ENCODE measurements at places on chromosomes 11 and 22.
A peak's percentile ranks its signal among the peaks of the same experiment; 100 is the strongest.

DNA sequence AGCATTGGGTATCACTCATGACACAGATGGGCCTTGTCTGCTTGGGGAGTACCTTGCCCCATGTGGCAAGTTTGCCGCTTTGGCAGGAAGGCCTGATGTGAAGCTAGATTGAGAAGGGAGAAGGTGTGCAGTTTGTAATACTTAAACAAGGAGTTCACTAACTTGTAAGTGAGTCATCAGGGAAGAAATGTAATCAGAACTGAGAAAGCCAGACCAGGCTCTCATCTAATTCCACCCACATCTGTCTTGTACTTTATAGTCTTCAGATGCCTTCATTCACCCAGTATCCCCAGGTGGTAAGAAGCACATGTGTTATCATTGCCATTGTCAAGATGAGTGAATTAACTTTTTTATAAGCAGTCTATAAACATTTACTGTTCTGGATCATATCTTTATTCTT, 116.0 kb upstream of the DDI1 start:
- H3K4me3 ChIP-seq, result no peak overlapping the region
- H3K27me3 ChIP-seq, result no peaks in the 10 kb centered on the region
- no peak for DNase-seq
- H3K36me3 ChIP-seq, result no peaks in the 10 kb centered on the region
- no peak overlapping the region for H3K27ac ChIP-seq

DNA sequence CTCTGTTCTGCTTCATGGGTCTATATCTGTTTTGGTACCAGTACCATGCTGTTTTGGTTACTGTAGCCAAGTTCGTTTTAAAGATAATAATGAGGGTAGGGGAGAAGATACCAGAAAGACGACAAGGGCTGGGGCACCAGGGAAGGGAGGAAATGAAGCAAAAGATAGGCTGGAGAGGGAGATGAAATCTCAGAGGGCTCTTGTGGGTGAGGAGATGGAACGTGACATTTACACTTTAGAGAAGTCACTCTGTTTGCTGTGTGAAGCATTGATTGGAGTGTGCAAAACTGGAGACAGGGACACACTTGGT, 33.5 kb downstream of the OR4D9 start:
- H3K36me3 ChIP-seq, result no peaks in the 10 kb centered on the region
- no peaks in the 10 kb centered on the region for H3K27me3 ChIP-seq
- no peak overlapping the region for H3K27ac ChIP-seq
- H3K4me1 ChIP-seq, result no peaks in the 10 kb centered on the region
- DNase-seq, result no peak
- no peak overlapping the region for H3K4me3 ChIP-seq

DNA sequence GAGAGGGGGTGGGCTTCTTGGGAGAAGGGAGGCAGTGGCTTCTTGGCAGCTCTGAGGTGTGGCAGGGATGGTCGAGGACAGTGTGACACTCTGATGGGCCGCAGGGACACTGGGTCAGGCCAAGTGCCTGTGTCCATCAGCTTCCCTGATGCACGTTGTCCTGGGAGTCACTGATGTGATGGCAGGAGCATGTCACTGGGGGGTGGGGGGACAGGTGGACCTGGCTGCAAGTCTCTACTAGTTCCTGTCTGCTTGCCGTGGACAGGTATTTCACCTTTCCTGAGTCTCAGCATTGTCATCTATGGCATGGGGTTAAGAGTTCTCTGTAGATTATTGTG, 592.9 kb downstream of the TBC1D22A start:
- no peak for DNase-seq
- no peaks in the 10 kb centered on the region for H3K36me3 ChIP-seq
- H3K4me3 ChIP-seq, result no peak overlapping the region

DNA sequence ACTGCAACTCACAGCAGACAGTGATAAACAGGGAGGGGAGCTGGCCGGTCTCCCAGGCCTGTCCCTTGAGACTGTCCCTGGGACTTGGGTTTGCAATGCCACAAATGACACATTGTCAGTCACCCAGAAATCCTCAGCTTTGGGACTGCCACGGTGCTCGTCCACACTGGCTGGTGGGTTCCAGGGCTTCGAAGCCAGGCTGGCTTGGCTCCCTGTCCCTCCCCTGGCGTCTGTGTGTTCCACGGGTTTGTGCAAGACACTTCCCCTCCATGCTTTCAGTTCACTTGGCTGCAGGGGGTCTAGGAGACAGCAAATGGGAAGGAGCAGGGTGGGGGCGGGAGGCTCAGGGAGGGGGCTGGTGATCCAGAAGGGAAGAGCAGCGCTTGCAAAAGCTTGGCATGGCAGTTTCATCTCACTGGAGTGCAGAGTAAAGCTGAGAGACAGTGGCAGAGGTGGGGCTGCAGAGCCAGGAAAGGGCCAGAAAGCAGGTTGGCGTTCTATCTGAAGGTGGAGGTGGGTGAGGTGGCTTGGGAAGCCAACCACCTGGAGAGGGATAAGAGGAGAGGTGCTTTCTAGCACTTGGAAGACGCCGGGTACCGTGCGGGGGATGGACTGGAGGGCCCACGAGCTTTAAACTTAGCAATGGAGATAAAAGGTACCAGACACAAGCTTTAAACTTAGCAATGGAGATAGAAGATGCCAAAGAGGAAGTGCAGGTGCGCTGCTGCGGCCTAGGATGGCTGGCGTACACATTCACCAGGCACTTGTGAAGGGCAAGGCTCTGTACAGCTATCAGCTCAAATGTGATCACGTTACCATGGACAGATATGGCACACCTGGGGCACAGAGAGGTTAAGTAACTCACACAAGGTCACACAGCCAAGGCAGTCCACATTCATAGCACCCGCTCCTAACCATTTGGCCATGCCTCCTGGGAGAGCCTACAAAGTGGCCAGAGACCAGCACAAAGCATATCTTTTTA, 86.4 kb upstream of the SHISAL1 start:
- no peak overlapping the region for H3K27ac ChIP-seq
- H3K36me3 ChIP-seq, result no peaks in the 10 kb centered on the region
- no peak for DNase-seq

DNA sequence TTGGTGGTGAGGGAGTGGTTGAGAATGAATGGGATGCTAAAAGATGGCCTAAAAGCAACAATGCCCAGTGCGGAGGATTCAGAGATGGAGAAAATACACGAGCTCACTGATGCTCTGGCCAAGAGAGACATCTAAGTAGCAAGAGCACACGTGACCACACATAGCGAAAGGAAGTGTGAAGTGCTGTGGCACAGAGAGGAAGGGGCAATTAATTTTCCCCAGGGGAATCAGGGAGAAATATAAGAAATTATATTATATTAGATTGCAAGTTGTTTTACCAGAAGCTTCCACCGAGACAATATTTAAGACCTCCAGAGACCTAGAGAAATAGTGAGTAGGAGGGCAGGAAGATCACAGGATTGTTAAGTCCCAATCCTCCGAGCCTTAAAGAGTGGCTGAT, 80.6 kb downstream of the RCN1 start:
- no peak overlapping the region for H3K27ac ChIP-seq
- no peaks in the 10 kb centered on the region for H3K27me3 ChIP-seq
- H3K36me3 ChIP-seq, result no peaks in the 10 kb centered on the region
- H3K4me1 ChIP-seq, result no peaks in the 10 kb centered on the region

DNA sequence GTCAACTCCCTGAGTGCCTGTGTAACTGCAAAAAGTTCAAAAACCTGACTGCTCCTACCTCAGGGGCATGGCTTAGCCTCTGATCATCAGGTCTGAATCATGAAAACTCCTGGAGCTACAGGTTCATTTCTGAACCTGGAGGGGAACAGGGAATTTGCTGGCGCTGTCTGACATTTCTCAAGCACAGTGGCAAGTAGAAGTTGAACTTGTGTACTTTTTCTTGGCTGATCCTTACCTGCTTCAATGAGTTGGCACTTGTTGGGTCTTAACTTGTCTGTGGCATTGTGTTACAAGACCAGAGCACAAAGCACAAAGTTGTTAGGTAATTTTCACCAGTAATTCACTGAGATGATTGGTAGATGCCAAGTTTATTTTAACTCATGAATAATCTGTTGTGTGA, 3.3 kb downstream of the TMEM109 start:
- no peak overlapping the region for H3K4me3 ChIP-seq
- no peak for DNase-seq
- no peak overlapping the region for H3K27ac ChIP-seq
- H3K4me1 ChIP-seq, result peaks cover 21% of the 10 kb centered on the region
- no peaks in the 10 kb centered on the region for H3K27me3 ChIP-seq

DNA sequence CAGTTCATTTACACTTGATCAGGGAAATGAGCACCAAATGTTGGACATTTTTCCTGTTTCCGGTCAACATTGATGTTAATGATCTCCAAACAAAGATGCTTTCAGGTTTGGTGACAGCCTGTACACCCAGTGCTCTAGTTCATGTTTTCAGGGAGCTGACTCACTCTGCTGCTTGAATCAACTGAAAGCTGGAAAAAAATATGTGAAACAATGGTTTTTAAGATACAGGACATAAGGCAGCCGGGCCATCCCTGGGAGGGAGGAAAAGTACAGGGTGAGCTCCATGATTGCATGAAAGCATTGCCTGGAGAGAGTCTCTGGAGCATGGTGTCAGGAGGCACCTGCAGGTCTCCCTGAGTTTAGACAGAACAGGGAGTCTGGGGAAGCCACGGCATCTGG, 259.6 kb downstream of the TBC1D22A start:
- H3K27ac ChIP-seq, result peak overlapping the region; percentile 30
- no peak for DNase-seq
- no peaks in the 10 kb centered on the region for H3K4me1 ChIP-seq
- no peaks in the 10 kb centered on the region for H3K36me3 ChIP-seq
- no peak overlapping the region for H3K4me3 ChIP-seq
- no peaks in the 10 kb centered on the region for H3K27me3 ChIP-seq

- H3K27ac ChIP-seq, result no peak overlapping the region
- no peak for DNase-seq
- no peaks in the 10 kb centered on the region for H3K27me3 ChIP-seq
- H3K4me3 ChIP-seq, result no peak overlapping the region
- no peaks in the 10 kb centered on the region for H3K4me1 ChIP-seq
- no peaks in the 10 kb centered on the region for H3K36me3 ChIP-seq
These were observed 58.3 kb upstream of the DEFB108B start for GRCh38 chr11:71774603-71775222.

Measured in prostate gland (tissue), 2 donors.